ENCODE measurements at places on chromosomes 4 and X. TPM values are rescaled to one million over a fixed set of nuclear protein-coding genes. Genes with fewer than 3 reads are reported as not detected.

DDX60 gene
- total RNA-seq: 30.6 TPM

GABRG1 gene
- not detected for total RNA-seq

CYLC1 gene
- total RNA-seq: not detected

PF4V1 gene
- not detected for total RNA-seq

FOXP3 gene
- total RNA-seq: 0.49 TPM

EOLA1 gene
- 22.2 TPM for total RNA-seq

TNMD gene
- not detected for total RNA-seq

TEC gene
- total RNA-seq: 3.4 TPM

- DNase-seq: no peak
Measured at GRCh38 chr4:124783847-124784246, 71.3 kb upstream of the ANKRD50 start.

DNA sequence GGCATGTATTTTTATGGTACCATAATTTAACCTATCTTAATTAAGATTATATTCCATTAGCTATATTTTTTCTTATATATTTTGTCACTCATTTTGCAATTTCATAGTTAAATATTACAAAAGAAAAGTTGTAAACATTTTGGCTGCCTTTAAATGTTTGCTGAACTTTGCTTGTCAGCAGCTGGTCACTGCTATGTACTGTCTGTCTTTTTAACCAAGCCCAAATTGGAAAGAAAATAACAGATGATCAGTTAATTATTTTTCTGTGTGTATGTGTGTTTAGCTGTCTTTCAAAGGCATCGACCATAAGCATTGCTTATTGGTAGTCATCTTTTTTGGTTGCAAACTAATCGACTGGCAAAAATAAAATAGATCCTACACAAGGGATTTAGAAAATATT, 54.4 kb upstream of the SMAD1 start:
- no peak for DNase-seq

DNA sequence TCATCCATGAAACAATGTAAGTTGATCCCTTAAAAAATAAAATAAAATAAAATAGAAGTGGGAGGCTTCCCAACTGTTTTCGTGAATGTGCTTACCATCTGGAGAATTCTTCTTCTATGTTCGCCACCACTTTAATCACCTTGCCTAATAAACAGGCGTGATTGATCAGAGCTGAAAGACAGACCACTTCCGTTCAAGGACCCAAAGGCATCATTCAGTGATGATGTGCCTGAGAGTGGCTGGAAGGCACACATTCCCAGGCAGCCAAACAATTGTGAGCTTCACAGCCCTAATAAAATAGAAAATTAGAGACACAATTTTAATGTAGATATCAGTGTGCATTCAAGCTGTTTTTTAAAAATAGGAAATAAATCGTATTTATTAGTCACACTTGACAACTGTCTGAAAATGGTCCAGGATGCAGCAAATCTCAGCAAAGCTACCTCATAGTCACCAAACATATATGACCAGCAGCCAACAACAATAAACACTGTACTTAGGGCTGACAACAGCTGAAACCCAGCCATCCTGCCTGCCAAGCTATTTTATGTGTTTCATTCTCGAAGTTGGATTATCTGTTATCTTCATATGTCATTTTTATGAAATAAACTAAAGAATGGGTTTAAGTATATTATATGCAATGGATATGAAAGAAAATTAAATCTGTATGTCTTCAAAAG, 163.2 kb upstream of the FAM9B start:
- no peak for DNase-seq

DNA sequence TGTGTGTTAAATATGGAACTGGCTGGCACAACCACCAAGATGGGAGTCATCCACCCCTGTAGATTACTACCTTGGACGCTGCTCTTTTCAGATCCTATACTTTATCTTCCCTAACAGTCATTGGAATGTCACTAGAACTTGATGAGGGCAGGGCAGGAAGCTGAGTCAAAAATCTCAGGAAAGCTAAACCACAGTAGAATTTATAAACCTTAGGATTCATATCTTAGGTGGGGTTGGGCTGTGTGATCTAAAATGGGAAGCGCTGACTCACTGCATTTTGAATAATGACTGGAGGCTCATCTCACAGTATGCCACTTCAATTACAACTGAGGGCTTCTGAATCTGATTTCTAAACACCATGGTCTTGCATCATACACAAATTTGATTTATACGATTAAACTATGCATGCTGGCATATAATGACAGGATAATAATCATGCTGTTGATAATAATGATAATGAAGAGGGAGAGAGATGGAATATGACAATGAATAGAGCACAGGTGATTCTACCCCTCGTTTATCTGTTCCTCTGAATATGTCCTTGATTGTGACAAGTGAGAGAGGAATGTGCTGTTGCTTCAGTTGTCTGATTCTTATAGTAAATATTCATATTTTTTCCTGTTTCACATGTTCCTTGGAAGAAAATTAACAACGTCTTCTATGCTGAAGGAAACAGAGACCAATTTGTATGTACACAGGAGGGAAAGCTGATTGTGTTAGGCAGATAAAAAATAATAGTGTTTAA, 270.3 kb upstream of the HS3ST1 start:
- DNase-seq: no peak

DNA sequence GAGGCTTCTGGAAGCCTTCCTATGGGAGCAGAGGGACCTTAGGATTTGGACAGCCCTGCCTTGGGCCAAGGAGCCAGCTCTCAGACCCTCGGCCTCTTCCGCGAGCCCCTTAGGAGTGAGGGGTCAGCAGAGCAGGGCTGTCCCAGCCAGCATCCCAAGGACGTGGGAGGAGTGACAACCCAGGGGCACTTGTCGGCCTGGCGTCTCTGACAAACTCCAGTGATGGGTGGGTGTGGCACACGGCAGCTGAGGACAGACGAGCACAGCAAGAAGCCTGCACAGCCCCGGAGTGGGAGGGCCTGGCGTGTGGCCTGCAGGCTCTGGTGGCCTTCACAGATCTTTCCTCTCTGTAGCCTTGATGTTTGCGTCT, 11.6 kb upstream of the TNIP2 start:
- DNase-seq: no peak

DNA sequence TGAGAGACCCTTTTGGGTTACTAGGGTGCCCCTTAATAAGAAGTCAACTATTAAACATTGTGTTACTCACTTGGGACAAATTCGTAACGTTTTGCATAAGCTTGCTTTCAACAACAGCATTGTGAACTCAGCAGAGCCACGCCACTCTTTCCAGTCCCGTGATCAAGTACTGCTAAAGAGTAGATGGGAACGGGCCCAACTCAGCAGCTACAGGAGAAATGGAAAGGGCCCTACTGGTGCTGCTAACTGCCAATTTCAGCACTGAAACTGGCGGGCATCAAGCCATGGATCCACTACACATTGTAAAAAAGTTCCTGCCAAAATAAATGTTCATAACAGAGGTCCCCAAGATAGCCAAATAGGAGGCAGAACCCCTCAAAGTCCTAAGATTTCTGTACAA, 19.0 kb upstream of the DHX15 start:
- DNase-seq: no peak

GRCh38 chrX:140034916-140035315, 69.6 kb upstream of the CXorf66 start:
- DNase-seq: no peak

DNA sequence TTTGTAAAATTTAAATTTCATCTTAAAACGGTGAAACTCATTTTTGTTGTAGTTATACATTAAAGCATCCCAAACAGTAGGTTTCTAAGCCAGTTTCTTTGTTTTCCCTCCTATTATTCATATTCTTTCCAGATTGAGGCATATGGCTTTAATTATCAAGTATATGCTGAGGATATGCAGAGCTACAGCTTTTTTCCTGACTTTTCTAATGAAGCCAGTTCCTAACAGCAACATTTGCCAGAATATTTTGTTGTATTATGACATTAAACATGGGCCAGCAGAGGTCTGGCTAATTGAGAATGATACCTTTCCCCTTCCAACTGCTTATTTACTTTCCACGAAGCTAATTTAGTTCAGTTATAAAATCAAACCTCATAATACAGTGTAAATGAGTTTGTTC, 75.3 kb downstream of the SLIT2 start:
- DNase-seq: no peak
